Peyer's patch (tissue), 4 donors: ENCODE measurements at places on chromosomes 3 and 15. TPM values are rescaled to one million over a fixed set of nuclear protein-coding genes. Genes with fewer than 3 reads are reported as not detected.

DNA sequence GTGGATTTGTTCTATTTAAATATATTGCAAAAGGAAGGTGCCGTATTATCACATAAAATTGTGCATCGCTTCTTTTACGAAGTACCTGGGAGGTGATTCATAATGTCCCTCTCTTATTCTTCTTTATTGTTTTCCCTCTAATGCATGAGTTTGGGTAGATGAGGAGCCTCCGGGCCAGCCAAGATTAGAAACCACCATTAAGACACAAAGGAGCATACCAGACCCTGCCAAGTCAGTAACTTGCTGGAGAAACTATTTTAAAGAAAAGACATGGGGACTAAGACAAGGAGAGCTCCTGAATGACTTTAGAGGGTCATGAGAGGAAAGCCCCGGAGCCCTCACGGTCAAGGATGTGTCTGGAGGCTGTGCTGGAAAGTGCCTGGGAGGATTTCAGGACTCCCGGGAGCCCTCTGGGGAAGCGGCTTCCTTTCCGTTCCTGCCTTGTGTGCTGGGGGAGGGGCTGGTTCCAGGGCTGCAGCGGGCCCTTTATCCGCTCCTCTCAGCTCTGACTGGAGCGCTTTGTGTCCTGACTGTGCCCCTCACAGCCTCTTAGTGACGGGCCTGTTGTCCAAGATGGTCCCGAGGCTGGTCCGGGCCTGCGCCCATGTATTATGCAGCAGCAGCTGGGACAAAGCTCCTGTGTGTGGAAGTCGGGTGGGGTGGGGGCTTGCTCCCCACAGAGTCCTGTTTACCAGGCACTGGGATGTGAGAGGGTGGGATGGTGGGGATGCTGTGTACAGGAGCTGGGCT lies 35.7 kb downstream of the CORO2B start:
- H3K27me3 ChIP-seq, result no peaks in the 10 kb centered on the region
- no peak overlapping the region for H3K4me3 ChIP-seq
- DNase-seq, result no peak
- H3K4me1 ChIP-seq, result no peaks in the 10 kb centered on the region

SNX22 gene
- not detected for total RNA-seq

DNA sequence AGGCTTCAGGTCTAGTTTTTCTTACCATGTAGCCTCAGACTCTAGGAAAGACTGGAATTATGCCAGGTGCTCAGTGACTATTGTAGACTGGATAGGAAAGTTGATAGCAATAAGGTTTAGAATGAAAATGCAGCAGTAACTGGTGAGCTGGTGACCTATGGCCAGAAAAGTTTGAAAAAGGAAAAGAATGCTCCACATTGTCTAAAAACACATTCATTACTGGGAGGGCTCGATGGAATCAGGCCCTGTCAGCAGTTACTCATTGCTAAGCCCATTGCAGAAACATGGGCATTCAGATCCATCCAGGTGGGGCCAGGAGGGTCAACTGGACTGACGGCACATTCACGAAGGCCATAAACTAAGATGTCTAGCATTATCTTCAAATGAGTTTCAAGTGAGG lies 8.7 kb upstream of the MBNL1 start:
- peak overlapping the region; percentile 26 for H3K27ac ChIP-seq
- H3K4me1 ChIP-seq, result peaks cover 30% of the 10 kb centered on the region
- no peak for DNase-seq
- H3K4me3 ChIP-seq, result no peak overlapping the region
- no peaks in the 10 kb centered on the region for H3K36me3 ChIP-seq

DNA sequence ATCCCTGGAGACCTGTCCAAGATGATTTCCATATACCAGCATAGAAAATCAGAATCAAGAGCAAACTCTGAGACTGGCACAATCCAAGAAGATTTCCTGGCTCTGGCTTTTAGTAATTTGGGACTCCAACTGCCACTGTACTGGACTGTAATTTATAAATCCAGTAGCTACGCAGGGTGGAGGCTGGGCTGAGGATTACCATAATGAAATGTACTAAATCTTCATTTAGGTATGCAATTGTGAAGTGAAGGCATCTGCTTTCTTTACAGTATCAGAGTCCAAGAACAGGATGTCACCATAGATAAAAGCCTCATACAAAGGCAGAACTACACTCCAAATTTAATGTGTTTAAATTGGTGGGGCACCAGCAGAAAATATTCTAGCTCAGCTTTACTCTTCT lies 46.5 kb downstream of the TMEM39A start:
- no peaks in the 10 kb centered on the region for H3K36me3 ChIP-seq
- H3K27ac ChIP-seq, result no peak overlapping the region
- H3K4me1 ChIP-seq, result no peaks in the 10 kb centered on the region
- DNase-seq, result no peak
- H3K27me3 ChIP-seq, result no peaks in the 10 kb centered on the region

NR2E3 gene
- 1.3 TPM for total RNA-seq

DNA sequence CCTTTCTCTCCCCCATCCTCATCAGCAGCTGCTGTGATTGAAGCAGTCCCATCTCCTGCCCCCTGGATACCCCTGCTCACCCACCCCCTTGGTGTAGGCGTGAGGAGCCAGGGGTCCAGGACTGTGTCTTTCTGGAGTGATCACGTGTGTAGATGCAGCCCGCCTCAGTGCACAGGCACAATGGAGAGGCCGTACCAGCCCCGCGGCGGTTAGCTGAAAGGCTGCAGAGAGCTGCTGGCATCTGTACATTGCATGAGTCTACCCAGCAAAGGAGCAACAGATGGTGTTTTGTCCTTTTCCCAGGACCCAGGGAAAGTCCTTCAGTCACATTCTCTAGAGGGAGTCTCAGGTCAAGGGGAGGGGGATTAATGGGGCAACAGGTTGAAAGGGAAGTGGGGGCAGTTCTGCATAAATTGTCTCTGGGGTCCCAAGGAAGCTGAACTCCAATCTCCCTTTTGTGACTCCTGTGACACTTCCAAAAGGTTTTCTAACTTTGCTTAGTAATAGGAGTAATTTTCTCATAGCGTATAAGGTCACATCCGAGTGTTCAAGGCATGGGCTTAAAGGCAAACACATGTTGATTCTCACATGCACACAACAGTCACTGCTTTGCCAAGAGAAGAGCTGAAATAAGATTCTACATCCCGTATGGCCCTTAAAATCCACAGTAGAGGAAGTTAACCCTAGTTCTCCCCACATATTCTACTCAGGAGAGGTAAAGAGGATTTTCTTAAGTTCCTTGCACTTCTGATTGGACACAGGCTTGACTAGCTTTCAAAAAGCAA lies 7.1 kb downstream of the CSPG5 start:
- H3K4me3 ChIP-seq, result no peak overlapping the region
- no peak overlapping the region for H3K27ac ChIP-seq
- no peaks in the 10 kb centered on the region for H3K4me1 ChIP-seq
- no peaks in the 10 kb centered on the region for H3K36me3 ChIP-seq

C2CD4A gene
- total RNA-seq, result not detected

PATL2 gene
- 11.0 TPM for total RNA-seq

CACNA2D3 gene
- total RNA-seq, result not detected

GRCh38 chr15:97037080-97037479 lies 706.6 kb downstream of the NR2F2 start:
- no peaks in the 10 kb centered on the region for H3K27me3 ChIP-seq
- H3K4me1 ChIP-seq, result no peaks in the 10 kb centered on the region
- DNase-seq, result no peak
- H3K27ac ChIP-seq, result no peak overlapping the region
- H3K36me3 ChIP-seq, result no peaks in the 10 kb centered on the region

AP3B2 gene
- 10.4 TPM for total RNA-seq

DNA sequence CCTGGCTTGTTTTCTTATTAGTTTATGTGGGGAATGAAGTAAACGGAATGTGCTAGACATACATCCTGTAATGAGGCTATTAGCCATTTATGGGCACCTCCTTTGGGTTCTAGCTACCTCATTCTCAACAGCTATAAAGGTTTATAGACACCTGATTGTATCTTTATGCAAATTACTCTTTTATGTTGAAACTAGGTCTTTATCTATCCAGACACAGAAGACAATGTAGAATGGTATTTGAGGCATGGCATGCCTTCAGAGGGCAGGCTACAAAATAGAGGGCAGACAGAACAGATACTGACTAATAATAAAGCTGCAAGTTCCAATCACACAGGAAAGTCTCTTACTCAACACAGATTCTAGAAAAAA lies 27.1 kb downstream of the TBC1D2B start:
- no peaks in the 10 kb centered on the region for H3K27me3 ChIP-seq
- peaks cover 5% of the 10 kb centered on the region for H3K4me1 ChIP-seq
- peaks cover 10% of the 10 kb centered on the region for H3K36me3 ChIP-seq
- no peak overlapping the region for H3K4me3 ChIP-seq
- H3K27ac ChIP-seq, result peak overlapping the region; percentile 64

CCR2 gene
- total RNA-seq, result not detected

LDHAL6B gene
- total RNA-seq, result not detected

MINAR1 gene
- total RNA-seq, result 0.13 TPM

DNA sequence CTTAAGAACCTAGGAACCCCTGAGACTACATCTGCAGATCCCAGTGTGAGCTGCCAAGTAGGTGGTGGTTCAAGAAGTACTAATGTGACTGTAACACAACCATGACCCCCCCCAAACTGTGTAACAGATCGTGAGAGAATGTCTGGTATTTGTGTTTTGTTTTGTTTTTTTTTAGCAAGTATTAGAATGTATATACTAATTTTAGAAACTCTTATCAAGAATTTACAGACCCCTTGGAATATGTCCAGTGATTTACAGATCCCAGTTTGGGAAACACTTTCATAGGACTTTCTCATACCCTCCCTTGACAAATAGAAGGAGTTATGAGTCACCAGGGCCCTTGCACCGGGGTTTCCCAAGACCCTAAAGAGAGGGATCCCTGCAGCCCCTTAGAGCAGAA lies 79.8 kb downstream of the SEMA5B start:
- no peaks in the 10 kb centered on the region for H3K27me3 ChIP-seq
- no peaks in the 10 kb centered on the region for H3K36me3 ChIP-seq
- H3K4me3 ChIP-seq, result no peak overlapping the region
- DNase-seq, result no peak
- no peaks in the 10 kb centered on the region for H3K4me1 ChIP-seq

KCNMB3 gene
- total RNA-seq, result 3.5 TPM

SYNPR gene
- not detected for total RNA-seq

DNA sequence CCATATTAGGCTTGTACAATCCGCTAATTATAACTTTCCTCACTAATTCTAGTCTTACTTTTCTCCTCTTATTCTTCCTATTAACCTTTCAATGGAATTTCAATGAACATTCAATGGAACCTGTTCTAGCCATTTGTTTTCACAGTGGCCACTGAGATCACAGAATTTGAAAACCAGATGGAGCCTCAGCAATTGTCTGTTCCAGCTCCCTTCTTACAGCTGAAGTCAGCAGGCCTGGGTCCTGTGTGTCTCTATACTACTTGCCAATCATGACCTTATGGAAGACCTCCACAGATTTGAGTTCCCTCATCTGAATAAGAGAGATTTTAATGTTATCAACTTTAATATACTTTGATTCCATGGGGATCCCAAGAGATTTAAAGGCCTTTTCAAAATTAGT lies 36.6 kb downstream of the TJP1 start:
- DNase-seq, result no peak
- H3K27me3 ChIP-seq, result no peaks in the 10 kb centered on the region
- no peaks in the 10 kb centered on the region for H3K4me1 ChIP-seq
- no peak overlapping the region for H3K4me3 ChIP-seq
- no peaks in the 10 kb centered on the region for H3K36me3 ChIP-seq

IL16 gene
- total RNA-seq, result 115 TPM

- no peak for DNase-seq
- no peak overlapping the region for H3K4me3 ChIP-seq
- no peaks in the 10 kb centered on the region for H3K27me3 ChIP-seq
- no peaks in the 10 kb centered on the region for H3K36me3 ChIP-seq
- H3K27ac ChIP-seq, result no peak overlapping the region
These were observed 7.7 kb upstream of the AADACL2 start for GRCh38 chr3:151726016-151726415.

DNA sequence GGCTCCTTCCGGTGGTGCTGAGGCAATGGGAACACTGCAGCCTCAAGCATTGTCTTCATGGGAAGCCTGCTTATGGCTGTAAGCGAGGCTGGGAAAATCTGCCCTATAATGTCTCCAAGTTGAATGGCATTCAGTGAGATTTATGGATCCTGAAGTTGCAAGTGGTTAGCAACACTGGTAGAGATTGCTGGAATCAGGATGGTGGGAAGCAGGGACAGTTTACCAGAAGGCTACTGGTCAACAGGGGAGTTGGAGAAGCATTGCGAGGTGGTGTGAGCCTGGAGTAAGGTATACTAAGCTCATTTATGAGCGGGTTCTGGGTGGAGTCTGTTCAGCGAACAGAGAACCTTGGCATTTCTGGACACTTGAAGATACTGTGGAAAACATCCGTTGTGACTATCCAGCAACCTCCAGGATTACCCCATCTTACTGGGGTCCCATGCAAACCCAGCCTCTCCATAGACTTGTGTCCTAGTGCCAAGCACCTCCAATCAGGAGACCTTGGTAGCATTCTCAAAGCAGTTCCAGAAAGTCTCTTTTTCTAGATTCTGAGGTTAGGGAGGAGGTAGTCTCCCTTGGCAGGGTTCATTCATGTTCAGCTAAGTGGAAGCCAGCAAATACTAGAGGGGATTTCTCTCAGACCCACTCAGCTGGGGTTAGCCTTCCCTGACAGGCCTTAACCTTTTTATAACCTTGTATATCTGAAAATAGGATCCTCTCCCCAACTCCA lies 7.3 kb downstream of the RPSA start:
- H3K27ac ChIP-seq, result no peak overlapping the region
- H3K27me3 ChIP-seq, result no peaks in the 10 kb centered on the region
- H3K4me1 ChIP-seq, result no peaks in the 10 kb centered on the region

GHSR gene
- not detected for total RNA-seq

DNA sequence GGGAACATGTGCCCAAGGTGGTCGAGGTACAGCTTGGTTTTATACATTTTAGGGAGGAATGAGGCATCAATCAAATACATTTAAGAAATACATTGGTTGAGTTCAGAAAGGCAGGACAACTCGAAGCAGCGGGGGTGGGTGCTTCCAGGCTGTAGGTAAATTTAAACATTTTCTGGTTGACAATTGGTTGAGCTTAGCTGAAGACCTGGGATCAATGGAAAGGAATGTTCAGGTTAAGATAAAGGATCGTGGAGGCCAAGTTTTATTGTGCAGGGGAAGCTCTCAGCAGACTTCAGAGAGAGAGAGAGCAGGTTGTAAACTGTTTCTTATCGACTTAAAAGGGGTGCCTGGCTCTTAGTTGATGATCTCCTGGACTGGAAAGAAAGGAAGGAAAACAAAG lies 11.3 kb downstream of the CPN2 start:
- H3K36me3 ChIP-seq, result no peaks in the 10 kb centered on the region
- no peak for DNase-seq

DNA sequence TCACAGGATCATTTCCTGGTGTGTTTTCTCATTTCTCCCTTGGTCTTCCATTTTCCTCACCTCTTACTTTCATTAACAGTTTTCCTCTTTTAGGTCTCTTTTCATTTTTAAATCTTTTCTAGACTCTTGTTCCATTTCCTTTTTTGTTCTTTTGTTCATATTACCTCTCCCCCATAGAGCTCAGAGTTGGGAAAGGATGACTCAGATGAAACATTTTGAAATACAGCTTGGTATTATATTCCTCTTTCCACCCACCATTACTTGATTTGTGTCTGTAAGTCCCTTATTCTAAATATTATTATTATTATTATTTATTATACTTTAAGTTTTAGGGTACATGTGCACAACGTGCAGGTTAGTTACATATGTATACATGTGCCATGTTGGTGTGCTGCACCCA lies 153.1 kb downstream of the VGLL3 start:
- no peak overlapping the region for H3K4me3 ChIP-seq
- no peaks in the 10 kb centered on the region for H3K4me1 ChIP-seq
- no peak for DNase-seq
- no peaks in the 10 kb centered on the region for H3K36me3 ChIP-seq
- H3K27me3 ChIP-seq, result no peaks in the 10 kb centered on the region
